ENCODE measurements at places on chromosomes 2 and 18.
A peak's percentile ranks its signal among the peaks of the same experiment; 100 is the strongest.

DNA sequence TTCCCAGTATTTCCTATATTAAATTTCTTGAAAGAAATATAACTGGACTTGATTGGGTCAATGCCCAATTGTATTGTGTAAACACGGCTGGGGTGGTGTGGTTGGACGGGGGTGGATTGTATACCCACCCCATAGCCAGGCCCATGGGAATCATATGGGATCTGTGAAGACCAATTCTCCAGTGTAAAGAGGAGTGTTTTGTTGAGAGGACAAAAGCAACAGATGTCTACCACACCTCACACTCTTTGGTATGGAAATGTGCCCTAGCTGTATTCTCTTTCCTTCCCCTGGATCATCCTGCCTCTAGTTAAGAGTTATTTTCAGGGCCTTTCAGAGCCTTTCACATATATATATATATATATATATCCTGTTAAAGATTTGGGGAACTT is 57.5 kb upstream of the TGIF1 start:
- DNase-seq: no peak

DNA sequence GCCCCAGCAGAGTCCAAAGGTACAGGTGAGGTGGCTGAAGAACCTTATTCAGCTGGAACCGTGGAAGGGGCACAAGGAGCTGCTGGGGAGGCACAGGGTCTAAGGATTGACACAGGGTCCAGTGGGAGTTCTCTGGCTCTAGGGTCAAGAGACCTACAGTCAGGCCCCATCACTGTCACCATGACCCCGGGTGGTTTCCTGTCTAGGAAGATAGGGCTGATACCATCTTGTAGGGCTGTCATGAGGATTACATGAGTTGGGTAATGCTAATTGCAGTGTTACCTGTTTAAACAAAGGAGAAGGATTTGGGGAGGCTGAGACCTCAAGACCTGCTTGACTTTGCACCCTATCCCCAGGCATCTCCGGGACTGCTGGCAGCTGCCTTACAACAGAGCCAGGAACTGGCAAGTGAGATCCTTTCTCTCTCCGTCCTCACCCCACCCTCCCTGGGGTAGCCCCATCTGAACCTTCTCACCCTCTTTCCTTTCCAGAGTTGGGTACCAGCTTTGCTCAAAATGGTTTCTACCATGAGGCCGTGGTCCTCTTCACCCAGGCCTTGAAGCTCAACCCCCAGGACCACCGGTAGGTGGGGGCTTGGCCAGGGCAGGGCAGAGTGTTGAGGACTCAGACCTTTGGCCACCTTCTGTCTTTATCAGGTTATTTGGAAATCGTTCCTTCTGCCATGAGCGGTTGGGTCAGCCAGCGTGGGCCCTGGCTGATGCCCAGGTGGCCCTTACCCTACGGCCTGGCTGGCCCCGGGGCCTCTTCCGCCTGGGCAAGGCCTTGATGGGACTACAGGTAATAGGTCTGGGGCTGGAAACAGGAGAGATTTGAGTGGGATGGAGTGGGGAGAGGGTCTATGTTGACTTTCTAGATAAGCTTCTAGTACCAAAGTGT is 7.5 kb downstream of the LBX2 start:
- no peak for DNase-seq

- DNase-seq: no peak
Measured at GRCh38 chr2:146982393-146982846, 862.4 kb upstream of the ACVR2A start.

- no peak for DNase-seq
Measured at GRCh38 chr2:179580378-179581146, 280.9 kb downstream of the ZNF385B start.

DNA sequence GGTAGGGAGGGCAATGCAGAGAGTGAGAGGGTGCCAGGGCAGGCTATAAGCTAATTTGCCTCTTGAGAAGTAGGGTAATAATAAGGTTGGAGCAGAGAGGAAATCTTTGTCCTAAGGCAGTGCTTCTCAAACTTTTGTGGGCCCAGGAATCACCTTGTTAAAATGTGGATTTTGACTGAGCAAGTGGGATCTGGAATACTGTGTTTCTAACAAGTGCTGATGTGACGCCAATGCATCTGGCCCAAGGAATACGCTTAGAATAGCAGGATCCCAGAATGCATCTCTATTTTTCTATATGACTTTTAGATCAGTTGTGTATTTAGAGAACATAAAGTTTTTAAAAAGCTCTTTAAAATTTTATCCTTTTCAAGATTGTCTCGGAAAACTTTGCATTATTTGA is 29.7 kb upstream of the GTF2A1L start:
- no peak for DNase-seq

DNA sequence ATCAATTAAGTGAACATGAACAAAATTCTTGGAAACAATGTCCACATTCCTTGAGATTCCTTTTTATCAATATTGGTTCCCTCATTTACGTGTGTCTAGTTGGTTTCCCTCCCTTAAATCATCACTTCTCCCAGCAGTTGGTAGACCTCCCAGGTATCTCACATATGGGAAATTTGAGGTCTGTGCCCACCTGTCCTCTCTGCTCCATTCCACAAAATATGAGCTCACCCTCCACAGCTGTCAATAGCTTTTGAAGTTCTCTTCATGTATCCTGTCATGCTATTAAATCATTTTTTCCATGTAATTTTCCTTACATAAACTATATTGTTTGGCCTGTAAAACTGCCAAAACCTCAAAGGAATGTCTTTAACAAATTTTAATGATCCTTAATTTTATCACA is 992.2 kb upstream of the ACVR2A start:
- peak; percentile 51 for DNase-seq

Data from NCI-H1417 (cell line).